ENCODE measurements at places on chromosomes 12 and 14. TPM values are rescaled to one million over a fixed set of nuclear protein-coding genes. Genes with fewer than 3 reads are reported as not detected.

Gene HECTD4
- total RNA-seq: 17.4 TPM

DNA sequence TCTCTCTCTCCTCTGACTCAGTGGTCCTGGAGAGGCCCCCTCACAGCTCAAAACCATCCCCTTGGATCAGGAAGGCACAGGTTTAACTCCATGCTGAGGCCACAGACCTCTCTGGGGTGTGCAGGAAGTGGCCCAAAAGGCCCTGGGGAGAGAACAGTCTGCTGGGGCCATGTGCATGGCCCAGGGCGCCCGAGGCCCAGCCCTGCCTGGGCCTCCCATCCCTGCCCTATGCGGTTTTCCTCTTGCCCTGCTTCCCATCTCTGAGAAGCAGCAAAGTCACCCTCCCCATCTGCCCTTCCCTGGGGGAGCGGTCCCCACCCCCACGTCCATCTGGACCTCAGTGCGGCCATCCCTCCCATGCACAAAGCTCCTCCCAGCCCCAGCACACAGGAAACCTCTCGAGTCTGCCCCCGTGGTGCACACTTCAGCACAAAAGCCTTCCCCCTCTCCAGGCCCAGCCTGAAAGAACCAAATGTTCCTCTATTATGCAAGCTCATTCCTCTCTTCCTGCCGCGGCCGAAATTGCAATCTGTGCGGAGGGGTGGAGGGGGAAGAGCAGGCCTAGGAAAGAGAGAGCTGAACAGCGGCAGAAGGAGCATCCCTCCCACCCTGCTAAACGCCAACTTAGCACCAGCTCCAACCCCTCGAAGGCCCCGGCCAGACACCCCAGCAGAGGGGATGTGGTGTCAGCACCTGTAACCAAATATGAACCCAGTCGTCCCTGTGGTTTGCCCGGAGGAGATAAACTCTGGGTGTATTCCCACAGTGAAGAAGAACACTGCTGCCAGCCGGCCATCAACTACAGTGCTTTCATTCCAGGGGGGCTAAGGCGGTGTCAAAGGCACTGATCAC lies 108.5 kb downstream of the SCARB1 start:
- no peak for DNase-seq

Gene GPR135
- total RNA-seq: 0.53 TPM

- no peak for DNase-seq
Observed at GRCh38 chr12:83414981-83415380, 728.3 kb downstream of the TMTC2 start.

Gene AQP5
- not detected for total RNA-seq

Gene SPIC
- not detected for total RNA-seq

Gene WIF1
- not detected for total RNA-seq

DNA sequence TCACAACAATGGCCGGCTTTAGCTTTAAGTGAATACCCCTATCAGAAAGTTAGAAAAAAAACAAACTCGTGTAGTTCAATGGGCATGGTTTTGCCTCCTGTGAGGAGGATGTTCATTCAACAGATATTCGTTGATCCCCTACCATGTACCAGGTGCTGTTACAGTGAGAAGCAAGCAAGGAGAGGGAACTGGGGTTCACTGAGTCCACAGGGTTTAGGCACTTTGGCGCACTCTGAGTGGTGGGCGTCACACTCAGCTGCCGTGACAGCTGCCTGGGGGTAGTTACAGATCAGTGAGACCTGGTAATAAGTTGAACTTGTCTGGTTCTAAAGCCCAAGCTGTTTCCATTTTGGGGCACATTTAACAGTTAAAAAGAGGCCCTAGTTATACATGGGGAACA lies 74.2 kb downstream of the PAPOLA start:
- DNase-seq: no peak

Gene ETNK1
- 76.1 TPM for total RNA-seq

Gene ERP27
- 0.25 TPM for total RNA-seq

- DNase-seq: no peak
Observed at GRCh38 chr14:92039063-92039718, 668 bp downstream of the TRIP11 start.

Gene SLC25A47
- not detected for total RNA-seq

Gene OR6C2
- total RNA-seq: not detected

DNA sequence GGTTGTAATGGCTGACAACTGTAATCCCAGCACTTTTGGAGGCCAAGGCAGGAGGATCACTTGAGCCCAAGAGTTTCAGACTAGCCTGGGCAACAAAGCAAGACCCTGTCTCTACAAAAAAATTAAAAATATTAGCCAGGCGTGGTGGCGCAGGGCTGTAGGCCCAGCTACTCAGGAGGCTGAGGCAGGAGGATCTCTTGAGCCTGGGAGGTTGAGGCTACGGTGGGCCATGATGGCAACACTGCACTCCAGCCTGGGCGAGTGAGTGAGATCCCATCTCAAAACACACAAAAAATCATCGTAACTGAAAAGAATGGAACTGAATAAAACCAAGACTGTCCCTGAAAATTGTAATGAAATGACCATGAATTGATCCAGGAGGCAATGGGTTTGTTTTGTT lies 6.1 kb downstream of the CAMKK2 start:
- no peak for DNase-seq

GRCh38 chr12:53219292-53219955 lies 12.4 kb upstream of the ITGB7 start:
- peak; percentile 52 for DNase-seq

GRCh38 chr12:24246934-24247333 lies 297.5 kb upstream of the SOX5 start:
- no peak for DNase-seq

Gene PTPRO
- total RNA-seq: 0.14 TPM

DNA sequence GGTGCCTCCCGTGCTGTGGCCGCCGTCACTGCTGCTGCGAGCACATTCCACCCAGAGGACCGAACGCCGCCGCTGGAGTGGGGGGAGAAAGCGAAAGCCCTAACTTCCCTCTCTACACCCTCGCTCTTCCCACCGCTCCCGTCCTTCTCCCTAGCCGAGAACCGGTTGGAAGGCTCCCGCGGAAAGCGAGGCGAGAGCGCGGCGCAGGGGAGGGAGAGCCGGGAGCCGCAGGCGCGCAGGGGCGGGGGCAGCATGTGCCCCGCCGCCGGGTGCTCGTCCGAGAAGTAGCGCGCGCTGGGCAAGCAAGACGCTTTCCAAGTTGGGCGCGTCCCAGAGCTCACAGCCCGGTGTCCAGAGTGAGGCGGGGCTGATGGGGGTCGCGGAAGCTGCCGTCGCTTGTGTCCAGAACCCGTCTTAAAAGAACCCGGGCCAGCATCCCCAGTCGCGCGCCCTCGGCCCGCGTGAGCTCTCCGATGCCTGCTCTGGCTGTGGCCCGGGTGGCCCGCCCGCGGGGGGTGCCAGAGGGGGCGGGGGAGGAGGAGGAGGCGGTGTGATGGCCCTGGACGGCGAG lies at the start of gene TRHDE:
Gene TRHDE (plus strand): TSS at position 280 of the 571 bp plus-strand sequence. CDS start 274 bp downstream, at position 554.
- no peak for DNase-seq

DNA sequence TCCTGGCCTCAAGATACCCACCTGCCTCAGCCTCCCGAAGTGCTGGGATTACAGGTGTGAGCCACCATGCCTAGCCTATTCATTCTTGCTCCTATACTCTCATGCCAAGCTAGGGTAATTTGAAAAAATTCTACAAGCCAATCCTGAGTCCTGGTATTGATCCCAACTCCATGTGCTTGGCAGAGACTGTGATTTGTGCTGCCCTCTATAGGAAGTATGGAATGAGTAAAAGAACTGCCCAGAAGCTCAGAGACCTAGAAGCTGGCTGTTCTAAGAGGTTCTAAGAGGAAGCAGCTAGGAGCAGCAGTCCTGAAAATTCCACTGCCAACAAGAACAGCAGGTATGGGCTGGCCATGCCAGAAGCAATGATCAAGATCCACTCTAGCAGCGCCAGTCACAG lies 402.5 kb downstream of the PCNX1 start:
- no peak for DNase-seq

- DNase-seq: no peak
Observed at GRCh38 chr12:69433653-69434052, 36.5 kb upstream of the FRS2 start.

GRCh38 chr12:108237272-108237671 lies 101.8 kb downstream of the CMKLR1 start:
- DNase-seq: no peak

- DNase-seq: no peak
Observed at GRCh38 chr12:40382217-40382616, 157.4 kb downstream of the LRRK2 start.

- no peak for DNase-seq
Observed at GRCh38 chr12:96501133-96501761, 11.9 kb downstream of the CFAP54 start.

DNA sequence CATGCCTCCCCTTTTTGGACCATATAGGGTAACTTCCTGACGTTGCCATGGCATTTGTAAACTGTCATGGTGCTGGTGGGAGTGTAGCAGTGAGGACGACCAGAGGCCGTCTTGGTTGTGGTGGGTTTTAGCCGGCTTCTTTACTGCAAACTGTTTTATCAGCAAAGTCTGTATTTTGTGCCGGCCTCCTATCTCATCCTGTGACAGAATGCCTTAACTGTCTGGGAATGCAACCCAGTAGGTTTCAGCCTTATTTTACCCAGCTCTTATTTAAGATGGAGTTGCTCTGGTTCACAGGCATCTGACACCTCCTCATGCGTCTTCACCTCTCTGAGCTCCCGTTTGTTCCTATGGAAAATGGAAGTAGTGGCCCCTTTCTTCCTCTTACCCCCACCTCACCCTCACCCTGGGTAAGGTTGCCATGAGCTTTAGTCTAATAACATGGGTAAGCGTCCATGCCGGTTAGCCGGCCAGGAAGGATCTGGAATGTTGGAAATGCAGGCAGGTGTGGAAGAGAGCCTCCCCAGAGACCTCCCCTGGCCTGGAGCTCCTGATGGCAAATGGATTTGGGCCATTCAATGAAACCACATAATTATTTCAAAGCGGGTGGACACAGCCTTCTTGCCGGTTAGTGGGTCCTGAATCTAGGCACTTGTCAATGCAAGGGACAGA lies 18.6 kb downstream of the HHIPL1 start:
- no peak for DNase-seq

DNA sequence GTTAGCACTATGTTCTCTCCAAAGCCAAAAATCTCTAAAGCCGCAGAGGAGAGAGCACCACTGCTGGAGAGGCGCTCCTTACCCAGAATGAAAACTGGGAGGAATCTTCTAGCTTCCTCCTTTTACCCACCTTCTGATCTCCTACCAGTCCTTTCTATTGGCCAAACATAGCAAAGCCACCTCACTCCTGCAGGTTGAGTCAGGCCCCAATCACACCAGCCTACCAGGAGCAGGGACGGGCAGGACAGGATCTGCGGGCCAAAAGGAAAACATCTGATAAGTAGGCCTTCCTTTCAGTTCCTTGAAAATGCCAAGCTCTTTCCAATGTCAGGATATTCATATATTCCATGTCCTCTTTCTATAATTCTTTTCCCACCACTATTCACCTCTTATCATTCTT lies 197.7 kb upstream of the CNOT2 start:
- no peak for DNase-seq

- no peak for DNase-seq
Observed at GRCh38 chr12:111121840-111122239, 201.5 kb upstream of the MYL2 start.

GRCh38 chr14:89379891-89380820 lies 36.9 kb downstream of the FOXN3 start:
- DNase-seq: no peak

- peak; percentile 9 for DNase-seq
Observed at GRCh38 chr14:103391048-103391447, 5.8 kb downstream of the MARK3 start.

DNA sequence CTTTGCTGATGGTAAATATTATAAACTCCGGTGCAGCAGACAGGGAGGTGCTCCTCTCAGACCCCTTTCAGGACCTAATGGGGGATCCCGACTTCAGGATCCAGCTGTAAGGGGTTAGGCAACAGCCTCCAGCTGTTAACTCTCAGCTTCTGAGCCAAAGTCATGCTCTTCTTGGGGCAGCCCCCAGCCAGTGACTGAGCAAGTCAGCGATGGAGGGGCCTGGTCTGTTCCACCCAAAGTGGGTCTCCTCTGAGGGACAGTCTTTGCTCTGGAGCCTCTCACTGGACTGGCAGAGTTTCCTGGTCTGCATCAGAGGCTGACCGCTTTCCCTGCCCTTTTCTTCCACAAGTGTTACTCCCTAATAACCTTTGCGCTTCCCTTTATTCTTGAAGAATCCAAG lies 184.2 kb upstream of the DIO3 start:
- no peak for DNase-seq

Gene FAM90A1
- 0.34 TPM for total RNA-seq
